HCEC 1CT (cell line): ENCODE measurements at places on chromosomes 11 and 22.

DNA sequence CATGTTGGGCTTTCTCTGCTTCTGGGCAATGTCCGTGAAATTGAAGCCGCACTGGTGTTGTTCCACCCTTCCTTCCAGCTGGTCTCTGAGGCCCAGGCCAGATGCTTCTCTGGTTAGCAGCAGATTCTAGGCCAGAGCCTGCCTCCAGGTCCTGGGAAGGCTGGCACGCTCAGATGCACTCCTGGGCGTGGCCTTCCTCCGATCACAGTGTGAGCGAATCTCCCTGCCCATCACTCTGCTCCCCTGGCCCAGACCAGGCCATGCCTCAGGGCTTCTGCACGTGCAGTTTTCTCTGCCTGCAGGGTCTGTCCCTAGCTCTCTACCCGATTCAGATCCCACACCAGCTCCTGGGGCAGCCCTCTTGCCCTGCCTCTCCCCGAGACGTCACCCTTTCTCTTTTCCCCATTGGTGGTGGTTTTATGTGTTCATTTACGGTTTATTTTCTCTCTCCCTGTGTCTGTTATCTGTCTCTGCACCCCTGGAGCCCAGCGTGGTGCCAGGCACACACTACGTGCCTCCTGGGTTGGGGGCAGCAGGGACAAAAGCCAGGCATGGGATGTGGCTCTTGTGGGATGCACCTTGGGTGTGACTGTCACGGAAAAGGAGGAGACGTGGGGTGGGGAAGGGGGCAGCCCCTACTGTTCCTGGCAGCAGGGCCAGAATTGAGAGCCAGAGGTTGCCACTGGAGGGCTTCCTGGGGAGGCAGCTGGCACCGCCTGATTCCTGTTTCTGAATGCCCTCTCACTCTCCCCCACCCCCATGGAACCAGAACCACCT lies 66.0 kb downstream of the KCNQ1 start:
- no peak for DNase-seq

DNA sequence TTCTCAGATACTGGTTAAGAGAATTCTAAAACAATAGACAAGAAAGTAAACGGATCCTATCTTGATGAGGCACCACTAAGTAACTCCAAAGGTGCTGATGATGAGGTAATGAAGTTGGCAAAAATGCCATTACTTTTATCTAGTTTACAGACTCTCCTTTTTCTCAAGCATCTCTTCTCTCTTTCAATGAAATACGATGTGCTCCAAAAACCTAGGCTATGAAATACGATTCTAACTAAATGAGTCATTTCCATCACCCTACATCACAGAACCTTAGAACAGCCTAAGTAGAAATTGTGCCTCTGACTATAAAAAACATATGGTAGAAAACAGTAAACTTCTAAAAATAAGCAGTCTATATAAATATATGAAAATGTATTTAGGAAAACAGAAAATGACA lies 58.9 kb upstream of the ARHGAP32 start:
- DNase-seq: peak; percentile 51

DNA sequence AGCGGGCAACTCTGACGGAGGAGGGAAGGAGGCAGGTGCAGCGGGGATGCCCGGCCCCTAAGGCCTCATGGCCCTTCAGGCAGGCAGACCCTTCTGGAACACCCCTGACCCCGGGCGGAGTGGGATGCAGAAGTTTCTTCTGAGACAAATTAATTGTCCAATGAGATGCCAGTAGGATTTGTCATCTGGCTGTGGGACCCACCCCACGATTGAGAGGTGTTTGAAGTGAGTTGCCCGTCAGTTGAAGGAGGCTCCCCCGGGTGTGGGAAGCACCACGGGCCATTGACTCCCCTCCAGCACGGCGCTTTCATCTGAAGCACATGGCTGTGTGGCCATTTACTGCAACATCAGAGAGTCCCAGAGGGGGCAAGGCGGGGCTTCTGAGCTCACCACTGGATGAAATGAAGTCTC lies 527.8 kb downstream of the BRD1 start:
- no peak for DNase-seq

- no peak for DNase-seq
Observed at GRCh38 chr22:30041881-30042280, 38.4 kb upstream of the HORMAD2 start.

- DNase-seq: no peak
Observed at GRCh38 chr11:116333001-116333535, 439.7 kb downstream of the BUD13 start.

- DNase-seq: no peak
Observed at GRCh38 chr22:49733631-49734030, 94.0 kb downstream of the BRD1 start.

GRCh38 chr11:48052183-48053044 lies 72.1 kb downstream of the PTPRJ start:
- no peak for DNase-seq

- peak; percentile 98 for DNase-seq
Observed at GRCh38 chr11:46920755-46921154, 2.4 kb upstream of the LRP4 start.

- no peak for DNase-seq
Observed at GRCh38 chr11:4932751-4933150, 8.6 kb upstream of the OR51G1 start.

GRCh38 chr22:41524251-41524661 lies 20.0 kb downstream of the POLR3H start:
- peak; percentile 67 for DNase-seq

- DNase-seq: no peak
Observed at GRCh38 chr11:117924631-117925170, 4.5 kb downstream of the TMPRSS13 start.

DNA sequence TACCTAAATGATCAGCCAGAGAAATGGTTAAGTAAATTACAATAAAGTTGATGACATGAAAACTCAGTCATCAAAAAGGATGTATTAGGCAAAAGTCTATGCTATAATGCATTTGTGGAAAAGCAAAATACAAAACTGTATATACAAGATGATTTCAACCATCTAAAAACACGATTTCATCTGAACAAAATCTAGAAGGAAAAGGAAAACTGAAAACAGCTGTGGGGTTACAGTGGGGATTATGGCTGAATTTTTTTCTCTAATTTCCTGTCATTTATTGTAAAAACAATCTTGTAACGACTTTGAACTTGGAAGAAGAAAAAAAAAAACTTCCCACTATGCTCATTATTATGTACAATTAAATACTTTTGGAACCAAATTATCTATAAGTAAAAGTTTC lies 30.3 kb downstream of the CHEK2 start:
- DNase-seq: no peak

- peak; percentile 36 for DNase-seq
Observed at GRCh38 chr22:36966851-36967540, 52.3 kb downstream of the TST start.

GRCh38 chr11:28504555-28505110 lies 396.4 kb downstream of the METTL15 start:
- DNase-seq: no peak

GRCh38 chr22:29320546-29320945 lies 5.0 kb upstream of the RASL10A start:
- DNase-seq: peak; percentile 23

GRCh38 chr22:26450453-26451185 lies 21.6 kb downstream of the ASPHD2 start:
- DNase-seq: no peak

DNA sequence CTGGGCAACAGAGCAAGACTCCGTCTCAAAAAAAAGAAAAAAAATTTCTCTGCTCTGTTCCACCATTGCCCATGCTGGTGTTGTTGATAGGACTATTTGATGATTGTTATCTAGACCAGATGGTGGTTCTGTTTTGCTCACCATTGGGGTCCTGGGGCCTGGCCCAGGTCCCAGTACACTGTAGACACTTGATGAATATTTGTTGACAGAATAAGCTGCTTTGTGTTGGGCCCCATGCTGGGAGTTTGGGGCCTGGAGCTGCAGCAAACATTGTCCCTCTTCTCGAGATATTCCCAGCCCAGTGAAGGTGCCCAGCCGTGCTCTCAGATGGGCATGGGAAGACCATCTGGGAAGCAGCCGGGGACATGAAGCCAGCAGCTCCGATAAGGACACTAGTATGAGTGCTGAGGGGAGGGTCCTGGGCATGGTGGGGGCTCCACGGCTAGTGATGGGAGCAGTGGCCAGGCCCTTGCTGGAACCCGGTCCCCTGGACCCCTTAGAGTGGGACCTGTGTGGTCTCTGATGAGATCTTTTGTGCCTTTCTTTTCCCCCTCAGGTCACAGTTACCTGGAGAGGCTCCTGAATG lies 13.6 kb downstream of the INCENP start:
- DNase-seq: no peak

DNA sequence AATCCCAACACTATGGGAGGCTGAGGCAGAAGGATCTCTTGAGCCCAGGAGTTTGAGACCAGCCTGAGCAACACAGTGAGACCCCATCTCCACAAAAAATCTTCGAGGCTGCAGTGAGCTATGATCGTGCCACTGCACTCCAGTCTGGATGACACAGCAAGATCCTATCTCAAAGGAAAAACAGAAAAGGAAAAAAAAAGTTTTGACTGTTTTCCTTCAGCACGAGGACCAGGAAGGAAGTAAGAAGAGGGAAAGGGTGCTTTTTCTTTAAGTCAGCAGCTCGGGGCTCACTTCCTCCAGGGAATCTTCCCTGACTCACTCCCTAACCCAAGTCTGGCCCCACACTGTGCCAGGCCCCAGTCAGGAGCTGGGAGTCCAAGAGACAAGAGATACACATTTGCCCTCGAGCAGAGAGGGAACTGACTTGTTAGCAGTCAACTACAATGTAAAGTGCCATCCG lies 14.2 kb downstream of the ARRB1 start:
- DNase-seq: peak; percentile 64

DNA sequence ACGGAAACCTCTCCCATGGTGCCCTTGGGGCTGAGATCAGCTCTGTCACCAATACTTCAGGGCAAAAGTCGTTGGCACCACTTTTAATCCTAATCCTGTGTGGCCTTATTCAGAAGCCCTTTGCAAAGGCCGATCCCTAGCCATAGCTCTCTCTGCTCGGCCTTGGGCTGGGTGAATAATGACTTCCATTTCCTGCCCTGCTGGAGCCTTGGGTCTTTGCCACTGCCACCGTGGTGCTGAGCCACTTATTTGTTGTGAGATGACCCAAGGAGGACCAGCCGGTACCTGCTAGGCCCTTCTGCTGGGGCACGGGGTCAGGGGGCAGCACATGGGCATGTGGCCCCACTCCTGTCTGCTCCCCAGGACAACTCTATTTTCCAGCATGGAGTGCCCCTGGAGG lies 188.2 kb downstream of the ST3GAL4 start:
- no peak for DNase-seq

DNA sequence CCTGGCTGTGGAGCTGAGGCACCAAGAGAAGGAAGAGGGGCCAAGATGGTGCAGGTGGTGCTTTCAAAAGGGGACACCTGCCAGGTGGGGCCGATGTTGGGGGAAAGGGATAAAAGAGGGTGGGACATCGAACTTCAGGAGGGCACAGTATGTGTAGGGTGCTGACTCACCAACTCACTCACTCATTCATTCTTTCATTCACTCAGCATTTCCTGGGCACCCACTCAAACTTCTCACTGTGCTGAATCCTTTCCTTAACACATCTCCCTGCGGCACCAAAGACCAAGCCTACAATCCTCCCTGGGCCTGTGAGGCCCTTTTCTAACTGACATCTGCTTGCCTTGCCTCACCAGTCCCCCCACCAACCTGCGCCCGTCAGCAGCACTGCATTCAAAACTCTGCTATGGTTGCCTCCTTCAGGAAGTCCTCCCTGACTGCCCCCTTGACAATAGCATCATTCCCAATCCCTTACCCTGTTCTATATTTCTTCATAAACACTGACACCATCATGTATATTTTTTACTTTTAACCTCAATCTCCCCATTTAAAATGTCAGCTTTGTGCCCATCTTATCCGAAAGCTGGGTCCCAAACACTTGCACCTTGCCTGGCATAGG lies 246.6 kb downstream of the MN1 start:
- no peak for DNase-seq

DNA sequence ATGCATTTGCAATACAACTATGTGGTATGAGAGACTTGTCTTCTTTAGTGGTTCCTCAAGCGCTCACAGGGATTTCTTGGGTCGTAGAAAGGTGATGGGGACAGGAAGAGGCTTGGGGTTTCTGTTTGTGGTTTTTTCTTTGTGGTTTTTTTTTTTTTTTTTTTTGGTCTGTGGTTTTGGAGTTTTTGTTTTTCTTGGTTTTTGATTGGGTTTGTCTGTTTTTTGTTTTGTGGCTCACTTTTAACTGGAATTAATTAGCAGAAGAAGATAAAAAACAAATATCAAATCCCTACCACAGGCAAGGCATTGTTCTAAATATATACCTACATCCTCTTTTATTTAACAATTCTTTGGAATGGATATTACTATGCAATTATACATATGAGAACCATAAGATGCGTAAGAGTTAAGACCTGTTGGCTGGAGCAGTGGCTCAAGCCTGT lies 5.5 kb downstream of the TTC28 start:
- peak; percentile 64 for DNase-seq

DNA sequence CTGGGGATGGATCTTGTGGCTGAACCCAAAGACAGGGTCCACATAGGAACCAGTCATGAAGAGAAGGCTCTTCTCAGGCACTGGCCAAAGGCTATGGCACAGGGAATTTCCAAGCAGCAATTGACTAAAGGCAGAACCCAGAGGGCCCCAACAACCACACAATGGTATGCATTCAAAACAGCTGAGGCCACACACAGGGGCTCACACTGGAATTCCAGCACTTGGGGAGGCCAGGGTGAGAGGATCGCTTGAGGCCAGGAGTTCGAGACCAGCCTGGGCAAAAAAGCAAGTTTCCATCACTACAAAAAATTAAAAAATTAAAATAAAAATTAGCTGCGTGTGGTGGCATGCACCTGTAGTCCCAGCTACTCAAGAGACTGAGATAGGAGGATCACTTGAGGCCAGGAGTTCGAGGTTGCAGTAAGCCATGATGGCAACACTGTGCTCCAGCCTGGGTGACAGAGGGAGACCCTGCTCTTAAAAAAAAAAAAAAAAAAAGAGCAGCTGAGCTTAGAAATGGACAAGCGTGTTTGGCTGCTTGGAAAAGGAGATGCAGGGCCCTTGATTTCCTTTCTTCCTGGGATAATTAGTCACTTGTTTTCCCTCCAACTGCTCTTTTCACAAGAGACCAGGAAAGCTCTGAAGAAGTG lies 44.6 kb downstream of the MYH9 start:
- DNase-seq: no peak

DNA sequence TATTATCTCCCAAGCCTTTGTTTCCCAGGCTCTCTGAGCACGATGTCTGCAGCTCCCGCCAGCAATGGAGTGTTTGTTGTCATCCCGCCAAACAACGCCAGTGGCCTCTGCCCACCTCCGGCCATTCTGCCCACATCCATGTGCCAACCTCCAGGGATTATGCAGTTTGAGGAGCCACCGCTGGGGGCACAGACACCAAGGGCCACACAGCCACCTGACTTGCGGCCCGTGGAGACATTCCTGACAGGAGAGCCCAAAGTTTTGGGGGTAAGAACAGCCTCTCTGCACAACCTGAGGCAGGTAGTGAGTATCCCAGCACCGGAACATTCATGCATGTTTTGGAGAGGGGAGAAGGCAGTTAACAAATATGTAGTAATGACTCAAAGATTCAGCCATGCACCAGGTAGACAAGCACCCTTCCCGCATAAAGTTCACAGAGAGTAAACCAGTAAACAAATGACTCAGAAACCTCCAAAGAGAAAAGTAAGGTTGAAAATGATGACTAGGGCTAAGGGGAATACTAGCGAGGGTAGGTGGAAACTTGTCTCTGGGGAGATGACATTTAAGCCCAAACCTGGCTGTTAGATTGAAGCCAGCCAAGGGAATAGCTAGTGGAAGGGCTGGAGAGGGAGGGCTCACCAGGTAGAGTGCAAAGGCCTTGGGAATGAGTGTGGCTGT lies 7.2 kb downstream of the MS4A15 start:
- no peak for DNase-seq

- no peak for DNase-seq
Observed at GRCh38 chr11:35479731-35480130, 45.7 kb downstream of the PAMR1 start.

GRCh38 chr11:11909727-11910126 lies 68.0 kb downstream of the USP47 start:
- peak; percentile 83 for DNase-seq
